ENCODE measurements at places on chromosomes 16 and 17.

DNA sequence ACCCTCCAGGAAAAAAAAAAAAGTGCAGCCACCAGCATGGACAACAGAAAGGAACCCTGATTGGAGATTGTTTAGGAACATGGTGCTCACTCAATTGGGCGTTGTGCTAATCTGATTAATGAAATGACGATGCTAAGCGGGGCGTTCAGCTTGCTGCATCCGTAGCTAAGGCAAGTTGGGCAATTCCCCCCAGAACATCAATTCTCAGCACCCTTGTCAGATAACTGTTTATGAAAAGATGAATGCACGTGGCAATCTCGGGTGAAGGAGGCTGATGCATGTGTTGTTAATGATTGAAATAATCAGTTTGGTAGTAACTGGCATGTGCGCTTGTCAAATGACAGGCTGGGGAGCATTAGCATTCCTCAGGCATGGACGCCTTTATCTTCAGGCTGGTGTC is 57.0 kb downstream of the HS3ST3A1 start:
- no peak for DNase-seq

DNA sequence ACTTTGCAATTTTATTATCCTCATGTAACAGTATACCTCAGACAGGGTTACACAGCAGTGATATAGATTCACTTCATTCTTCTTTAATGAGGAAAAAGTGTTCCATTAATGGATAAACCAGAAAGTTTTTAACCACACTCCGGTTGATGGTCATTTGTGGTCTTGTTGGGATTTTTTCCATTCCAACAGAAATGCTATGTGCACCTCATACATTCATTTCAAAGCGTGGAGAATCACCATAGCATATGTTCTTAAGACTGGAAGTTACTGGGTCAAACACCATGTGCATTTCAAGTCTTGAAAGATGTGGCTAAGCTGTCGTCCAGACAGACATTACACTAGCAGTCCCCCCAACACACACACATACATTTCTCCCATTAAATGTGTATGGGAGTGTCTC is 245.8 kb upstream of the CDH5 start:
- DNase-seq, result no peak

GRCh38 chr16:766008-766819 is 5.7 kb downstream of the MSLN start:
- no peak for DNase-seq

DNA sequence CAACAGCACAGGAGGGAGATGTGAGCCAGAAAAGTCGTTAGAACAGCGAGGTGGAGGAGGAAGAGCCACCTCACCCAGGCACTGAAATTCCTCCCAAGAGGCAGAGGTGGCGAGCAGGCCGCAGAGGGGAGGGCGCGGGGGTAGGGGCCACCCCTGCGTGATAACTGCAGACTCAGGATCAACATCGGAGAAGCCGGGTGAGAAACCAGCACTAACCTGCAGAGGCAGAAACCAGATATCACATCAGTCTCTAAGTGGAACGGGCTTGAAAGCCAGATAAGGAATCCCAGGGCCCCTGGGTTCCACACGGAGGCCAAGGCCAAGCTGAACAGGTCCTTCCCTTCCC is 39.4 kb upstream of the ZC3H18 start:
- peak; percentile 80 for DNase-seq

DNA sequence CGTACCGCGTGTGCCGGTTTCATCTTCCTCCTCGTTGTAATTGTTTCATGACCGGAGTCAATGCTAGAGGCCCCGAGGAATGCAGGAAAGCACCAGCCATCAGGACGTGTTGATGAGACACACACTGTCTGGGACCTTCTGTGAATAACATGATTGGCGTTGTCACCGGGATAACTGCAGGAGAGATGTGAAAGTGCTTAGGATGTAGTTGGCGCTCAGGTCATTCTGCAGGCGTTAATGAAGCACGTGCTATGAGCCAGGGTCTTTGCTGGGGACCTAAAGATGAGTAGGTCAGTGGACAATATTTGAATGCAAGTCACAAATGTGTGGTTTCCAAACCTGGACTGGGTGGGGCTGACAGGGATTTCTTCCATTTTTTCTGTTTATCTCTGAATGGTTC is 181.6 kb upstream of the HSBP1 start:
- DNase-seq, result no peak

- no peak for DNase-seq
Observed at GRCh38 chr17:841313-841712, 59.2 kb downstream of the MRM3 start.
